ENCODE measurements at places on chromosomes 2 and 18.

DNA sequence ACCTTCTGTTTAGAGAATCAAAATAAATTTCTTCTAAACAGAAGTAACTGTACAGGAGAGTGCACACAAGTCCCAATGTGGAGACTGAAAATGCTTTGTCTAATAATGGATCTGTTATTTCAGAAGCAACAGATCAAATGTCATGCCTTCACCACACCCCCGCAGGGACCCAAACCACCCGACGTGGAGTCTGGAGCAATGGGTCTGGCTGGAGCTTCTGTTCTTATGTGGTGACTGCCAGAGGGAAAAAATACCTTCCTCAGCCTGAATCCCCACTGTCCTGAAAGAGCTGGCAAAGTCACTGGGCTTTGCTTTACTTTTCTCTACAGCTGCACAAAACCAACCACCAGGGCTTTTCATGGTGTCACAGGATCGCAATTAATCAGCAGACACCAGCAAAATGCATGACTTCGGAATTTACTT is 119.0 kb upstream of the ZFP36L2 start:
- no peak for DNase-seq

DNA sequence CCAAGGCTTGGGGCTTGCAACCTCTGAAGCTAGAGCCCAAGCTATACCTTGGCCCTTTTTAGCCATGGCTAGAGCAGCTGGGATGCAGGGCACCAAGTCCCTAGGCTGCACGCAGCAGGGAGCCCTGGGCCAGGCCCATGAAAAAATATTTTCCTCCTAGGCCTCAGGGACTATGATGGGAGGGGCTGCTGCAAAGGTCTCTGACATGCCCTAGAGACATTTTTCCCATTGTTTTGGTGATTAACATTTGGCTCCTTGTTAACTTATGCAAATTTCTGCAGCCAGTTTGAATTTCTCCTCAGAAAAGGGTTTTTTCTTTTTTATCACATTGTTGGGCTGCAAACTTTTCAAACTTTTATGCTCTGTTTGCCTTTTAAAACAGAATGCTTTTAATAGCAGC is 56.9 kb upstream of the LHCGR start:
- no peak for DNase-seq

GRCh38 chr2:225270053-225270452 is 129.5 kb upstream of the NYAP2 start:
- no peak for DNase-seq

- DNase-seq = no peak
Measured at GRCh38 chr2:240432430-240432819, 3.0 kb upstream of the GPC1 start.

- peak; percentile 40 for DNase-seq
Measured at GRCh38 chr2:28810384-28811285, at the start of gene SPDYA. TSS of gene SPDYA (plus strand) at chr2:28810834. CDS start at chr2:28816015, 5,181 bp downstream.

- no peak for DNase-seq
Measured at GRCh38 chr18:3218819-3219218, 949 bp downstream of the MYOM1 start.

GRCh38 chr2:200486529-200486928 is 23.3 kb downstream of the KCTD18 start:
- DNase-seq = no peak

GRCh38 chr2:73970850-73971471 is 13.7 kb upstream of the TET3 start:
- DNase-seq = peak; percentile 58

DNA sequence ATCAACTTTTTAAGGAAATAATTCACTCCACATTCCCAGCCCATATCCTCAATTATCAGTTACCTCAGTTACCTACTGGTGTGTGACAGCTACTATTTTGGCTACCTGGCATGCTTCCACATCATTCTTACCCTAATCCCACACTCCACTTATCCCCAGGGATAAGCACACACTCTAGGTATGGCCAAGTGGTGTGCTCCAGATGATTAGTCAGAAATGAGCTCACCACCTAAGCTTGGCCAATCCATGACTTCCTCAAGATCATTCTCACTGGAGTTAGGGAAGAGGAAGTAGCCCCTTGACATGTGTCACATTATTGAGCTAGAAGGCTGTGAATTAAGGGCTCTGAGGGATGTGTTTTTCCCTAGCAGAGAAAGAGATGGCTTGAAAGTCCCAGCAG is 20.9 kb upstream of the SMAD4 start:
- no peak for DNase-seq

- DNase-seq = no peak
Measured at GRCh38 chr2:88489181-88489580, 36.7 kb upstream of the FOXI3 start.
